ENCODE measurements at places on chromosomes 7 and 10.
A peak's percentile ranks its signal among the peaks of the same experiment; 100 is the strongest.

- no peak for DNase-seq
Measured at GRCh38 chr7:155361947-155362346, 64.3 kb downstream of the INSIG1 start.

DNA sequence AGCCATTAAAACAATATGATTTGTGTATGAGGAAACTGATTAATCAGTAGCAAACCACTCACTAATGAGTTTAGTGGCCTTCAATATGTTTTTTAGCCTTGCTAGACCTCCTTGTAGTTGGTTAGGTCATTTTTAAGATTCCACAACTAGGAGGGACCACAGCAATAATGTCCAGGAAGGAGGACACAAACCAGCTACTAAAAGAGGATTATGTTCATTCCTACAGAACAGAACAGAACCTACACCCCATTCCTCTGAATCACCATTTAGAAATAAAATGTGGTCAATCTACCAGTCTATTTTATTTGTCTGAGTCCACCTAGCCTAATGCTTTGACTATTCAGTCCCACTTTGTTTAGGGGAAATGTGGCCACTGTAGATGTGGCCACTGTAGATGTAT lies 226.3 kb downstream of the GLI3 start:
- DNase-seq, result no peak

DNA sequence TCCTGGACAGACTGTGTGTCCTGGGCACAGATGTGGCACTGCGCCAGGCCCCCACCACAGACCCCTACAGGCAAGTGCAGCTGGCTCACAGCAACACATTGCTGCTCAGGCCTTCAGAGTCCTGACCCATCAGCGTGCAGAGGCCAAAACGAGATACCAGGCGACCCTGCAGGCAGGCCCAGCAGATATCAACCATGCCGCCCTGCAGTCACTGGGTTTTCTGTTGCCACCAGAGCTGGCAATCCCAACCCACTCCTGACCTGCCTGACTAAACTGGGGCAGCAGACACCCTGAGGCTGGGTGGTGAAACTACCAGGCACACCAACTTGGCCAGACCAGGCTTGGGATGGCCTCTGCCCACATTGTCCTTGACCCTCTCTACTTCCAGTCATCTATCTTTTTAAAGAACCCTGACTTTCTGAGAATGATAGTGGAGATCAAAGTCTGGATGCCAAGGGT lies 20.3 kb downstream of the ZCCHC24 start:
- DNase-seq, result no peak

- no peak for DNase-seq
Measured at GRCh38 chr10:4383651-4384098, 442.3 kb upstream of the AKR1E2 start.

GRCh38 chr7:80942261-80943041 lies 23.6 kb upstream of the SEMA3C start:
- DNase-seq, result no peak

DNA sequence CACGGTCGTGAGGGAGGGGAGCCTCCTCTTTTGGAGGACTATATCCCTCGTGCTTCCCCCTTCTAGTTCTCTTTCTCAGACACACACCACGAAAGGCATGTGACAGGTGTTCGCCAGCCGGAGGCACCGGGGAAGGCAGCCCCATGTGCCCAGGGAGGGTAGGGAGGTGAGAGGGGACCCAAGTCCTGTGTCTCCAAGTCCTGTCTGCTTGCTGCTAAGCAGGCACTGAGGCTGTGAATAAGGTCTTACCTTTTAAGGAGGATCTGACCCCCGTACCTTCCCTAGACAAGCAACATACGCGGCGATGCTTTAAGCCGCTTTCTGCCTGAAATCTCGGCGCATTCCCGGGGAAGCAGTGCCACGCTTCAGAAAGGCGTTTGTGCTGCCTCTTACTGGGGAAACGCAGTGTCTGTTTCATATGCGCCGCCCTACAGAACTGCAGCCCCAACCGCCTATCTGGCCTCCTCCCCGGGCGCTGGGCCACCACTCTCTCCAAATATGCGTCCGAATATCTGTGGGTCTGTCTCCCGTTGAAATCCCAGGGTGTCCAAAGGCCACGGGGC lies 770 bp downstream of the PLXNA4 start:
- no peak for DNase-seq

GRCh38 chr7:5489991-5490536 lies 66.4 kb upstream of the TNRC18 start:
- DNase-seq, result no peak

DNA sequence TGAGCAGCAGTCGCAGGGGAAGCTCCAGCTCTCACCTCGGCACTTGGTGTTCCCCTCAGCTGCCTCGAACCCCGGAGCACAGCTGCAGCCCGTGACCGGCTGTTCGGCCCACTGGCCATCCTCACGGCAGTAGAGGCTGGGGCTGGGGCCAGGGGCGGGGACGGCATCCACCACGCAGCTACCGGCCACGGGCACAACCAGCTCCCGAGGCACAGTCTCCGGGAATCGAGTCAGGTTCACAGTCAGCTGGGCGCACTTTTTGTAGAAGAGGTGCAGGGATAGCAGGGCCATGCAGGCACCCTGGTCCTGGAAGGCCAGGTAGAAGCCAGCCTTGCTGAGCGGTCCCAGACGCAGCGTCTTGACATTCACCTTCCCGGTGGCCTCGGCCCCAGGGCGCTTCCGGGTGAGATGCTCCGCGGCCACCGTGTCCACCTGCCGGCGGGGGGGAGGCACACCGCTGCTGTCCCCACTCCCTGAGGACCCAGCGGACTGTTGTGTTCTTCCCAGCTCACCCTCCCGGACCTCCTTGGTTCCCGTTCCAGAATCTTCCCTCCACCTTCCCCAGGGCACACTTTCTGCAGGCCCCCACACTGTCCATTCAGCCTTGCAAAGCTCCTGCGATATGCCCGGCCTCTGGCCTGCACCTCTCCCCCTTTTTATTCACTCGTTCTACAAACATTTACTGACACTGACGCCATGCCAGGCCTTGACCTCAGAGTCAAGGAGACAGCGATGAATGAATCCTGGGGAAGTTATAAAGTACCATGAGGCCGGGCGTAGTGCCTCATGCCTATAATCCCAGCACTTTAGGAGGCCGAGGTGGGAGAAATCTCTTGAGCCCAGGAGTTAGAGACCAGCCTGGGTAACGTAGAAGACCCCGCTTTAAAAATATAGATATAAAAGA lies 4.8 kb downstream of the EPHB4 start:
- no peak for DNase-seq

DNA sequence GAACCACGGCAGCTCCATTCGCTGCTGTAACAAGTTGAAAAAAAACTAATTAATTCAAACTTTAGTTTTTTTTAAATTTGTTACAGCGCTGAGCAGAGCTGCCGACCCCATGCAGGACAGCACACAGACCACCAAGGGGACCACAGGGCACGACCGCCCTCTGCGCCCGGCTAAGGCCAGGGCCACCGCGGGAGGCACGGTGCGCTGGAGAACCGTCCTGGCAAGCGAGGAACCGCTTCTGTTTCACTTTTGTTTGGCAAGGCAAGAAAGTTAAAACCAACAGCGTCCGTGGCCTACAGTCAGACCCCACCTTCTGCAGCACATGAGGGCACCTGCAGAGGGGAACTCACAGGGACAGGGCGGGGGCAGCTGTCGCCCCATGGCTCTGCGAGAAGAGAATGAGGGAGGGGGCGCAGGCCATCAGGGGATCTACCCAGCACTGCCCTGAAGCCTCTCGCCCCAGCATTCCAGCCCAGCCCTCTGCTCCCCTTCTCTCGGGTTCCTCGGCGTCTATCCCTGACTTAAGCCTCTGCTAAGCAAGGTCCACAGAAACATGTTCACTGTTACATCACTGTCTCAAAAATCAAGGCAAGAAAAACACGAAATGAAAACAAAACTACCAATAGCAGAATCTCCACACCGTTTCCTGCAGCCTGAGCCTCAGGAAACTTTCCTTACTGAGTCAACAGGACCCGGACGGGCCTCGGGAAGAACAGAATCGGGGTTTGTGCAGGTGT lies 204.4 kb downstream of the DIP2C start:
- DNase-seq, result no peak

DNA sequence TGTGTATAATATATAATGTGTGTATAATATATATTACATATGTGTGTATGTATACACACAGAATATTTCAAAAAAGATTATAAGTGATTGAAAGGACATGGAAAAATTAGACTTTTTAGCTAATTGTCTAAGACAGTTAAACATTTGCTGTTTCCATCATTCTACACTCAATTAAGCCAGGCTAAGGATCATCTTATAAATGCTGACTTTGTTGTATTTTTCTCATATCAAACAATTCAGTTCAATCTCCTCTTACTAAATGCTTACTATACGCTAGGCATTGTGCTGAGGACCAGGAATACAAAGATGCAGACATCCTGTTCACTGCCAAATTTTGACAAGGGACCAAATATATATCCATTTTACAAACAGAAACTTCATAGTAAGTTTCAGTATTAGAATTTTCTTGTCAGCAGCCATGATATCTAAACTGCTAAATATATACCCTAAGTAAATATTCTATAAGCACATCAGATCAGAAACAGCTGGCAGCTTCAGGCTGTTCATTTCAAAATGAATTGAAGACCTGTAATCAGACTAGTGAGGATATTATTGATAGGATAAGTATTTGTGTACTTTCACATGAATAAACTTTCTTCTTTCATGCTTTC lies 10.3 kb upstream of the LRRN3 start:
- DNase-seq, result no peak

DNA sequence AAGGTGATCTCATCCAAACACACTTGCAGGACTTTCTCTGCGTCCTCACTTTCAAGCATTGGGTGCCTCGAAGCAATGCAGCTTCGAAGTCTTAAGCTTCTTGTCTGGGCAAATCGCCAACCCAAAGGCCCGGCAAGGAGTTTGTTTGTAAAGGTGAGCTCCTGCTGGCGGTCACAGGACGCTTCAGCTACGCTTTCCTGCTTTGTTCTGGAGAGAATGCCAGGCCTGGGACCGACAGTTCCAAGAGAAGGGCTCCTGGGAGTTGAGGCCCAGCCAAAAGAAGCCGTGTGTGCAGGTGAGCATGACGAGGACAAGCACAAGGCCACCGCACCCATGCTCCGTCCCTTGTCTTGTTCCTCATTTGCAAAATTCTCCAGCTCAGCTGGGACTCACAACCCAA lies 106.6 kb upstream of the DOCK1 start:
- no peak for DNase-seq

DNA sequence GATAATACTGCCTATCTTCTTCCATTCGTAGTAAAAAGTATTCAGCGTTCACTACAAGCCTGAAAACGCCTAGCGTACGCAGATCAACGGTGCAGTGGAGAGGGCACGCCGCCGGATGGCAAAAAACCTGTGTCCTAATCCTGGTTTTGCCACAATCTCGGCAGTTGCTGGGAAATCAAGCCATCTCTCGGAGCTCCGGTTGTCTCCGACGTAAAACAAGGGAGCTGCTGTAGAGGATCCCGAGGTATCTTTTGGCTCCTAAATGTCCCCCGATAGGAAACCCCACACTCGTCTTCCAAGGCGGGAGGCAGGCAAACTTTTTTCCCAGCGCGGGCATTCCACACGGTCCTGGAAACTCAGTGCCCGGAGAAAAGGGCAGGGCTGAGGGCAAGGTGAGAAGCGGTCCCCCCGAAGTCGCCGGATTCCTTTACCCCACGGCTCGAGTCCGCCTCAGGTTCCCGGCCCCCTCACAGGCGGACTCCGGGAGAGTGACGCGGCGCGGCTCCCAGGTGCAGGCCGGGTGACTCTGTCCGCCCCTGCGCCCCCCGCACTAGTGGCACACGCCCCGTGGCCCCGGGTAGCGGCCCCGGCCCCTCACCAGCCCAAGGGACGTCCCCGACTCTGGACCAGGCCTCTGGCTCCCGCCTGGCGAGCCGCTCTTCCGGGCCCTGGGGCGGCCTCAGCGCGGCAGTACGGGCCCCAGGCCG lies 649 bp downstream of the IDE start:
- DNase-seq, result peak; percentile 22

DNA sequence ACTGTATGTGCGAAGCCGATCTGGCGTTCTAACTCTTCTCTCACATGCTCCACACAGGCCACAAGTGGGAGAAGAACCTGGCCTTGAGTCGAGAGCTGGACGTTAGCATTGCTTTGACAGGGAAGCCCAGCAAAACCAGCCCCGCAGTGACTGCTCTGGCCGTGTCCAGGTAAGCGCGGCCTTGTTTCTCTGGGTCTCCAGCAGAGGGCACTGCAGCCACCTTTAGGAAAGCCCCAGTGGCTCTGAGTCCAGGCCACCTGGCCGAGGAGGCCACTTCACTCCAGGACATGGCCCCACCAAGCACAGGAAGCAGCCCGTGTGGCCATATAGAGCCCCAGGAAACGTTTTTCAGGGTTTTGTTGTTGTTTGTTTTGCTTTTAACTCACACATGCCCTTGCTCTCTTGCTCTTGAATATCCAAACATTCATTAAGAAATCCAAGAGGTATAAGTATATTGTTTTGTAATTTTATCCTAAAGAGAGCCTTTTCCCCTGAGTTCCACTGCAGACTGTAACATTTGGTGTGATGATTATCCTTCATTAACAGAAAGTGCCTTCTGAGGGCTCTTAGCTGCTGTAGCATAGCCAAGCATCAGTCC lies 41.8 kb upstream of the LRRC18 start:
- DNase-seq, result peak; percentile 35

- no peak for DNase-seq
Measured at GRCh38 chr10:111986079-111986478, 197.5 kb downstream of the GPAM start.

- no peak for DNase-seq
Measured at GRCh38 chr10:24974976-24975375, 22.6 kb upstream of the PRTFDC1 start.

- no peak for DNase-seq
Measured at GRCh38 chr10:84478151-84478550, 149.8 kb downstream of the CCSER2 start.

DNA sequence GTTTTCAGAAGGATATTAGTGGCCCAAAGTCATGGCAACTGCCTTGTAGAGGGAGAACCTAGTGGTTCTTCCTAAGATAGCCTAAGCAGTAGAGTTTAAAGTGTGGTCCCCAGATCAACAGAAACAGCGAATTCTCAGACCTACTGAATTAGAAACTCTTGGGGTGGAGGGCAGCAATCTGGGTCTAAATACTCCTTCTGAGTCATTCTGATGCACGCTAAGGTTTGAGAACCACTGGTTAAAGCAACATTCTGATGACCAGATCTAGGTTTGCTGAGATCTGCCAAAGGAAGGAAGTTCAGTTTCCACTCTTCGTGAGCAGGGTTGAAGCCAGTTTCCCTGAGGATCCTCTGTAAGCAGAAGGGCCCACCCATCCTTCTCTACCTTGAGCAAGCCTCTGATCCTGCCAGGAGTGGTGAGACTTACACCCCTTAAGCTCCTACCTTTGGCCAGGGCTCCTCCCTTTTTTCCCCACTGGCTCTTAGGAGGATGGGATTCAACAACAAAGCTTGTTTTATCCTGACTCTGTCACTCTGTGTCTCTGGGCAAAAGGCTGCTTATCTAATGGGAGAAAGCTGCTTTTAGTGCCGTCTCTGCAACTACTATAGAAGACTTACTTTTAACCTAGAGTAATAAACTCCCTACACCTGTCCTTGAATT lies 26.8 kb upstream of the TRUB1 start:
- DNase-seq, result no peak

DNA sequence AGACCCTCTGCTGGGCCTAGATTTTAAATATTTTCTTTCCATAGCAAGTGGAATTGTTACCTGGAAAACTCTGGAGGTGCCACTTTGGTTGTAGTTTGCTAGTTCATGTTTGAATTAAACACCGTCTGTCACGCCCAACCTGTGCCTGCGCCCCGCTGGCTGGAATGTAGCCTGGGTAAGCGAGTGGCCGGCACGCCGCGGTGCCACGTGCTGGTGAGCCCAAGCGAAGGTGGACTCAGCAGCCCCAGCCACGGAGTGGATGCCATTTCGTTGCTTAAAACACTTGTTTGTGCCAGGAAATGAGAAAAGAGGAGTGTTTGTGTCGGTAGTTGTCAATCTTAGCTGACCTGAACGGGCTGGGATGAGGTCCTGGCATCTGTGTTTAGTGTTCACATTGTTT lies 2.7 kb downstream of the GET4 start:
- DNase-seq, result no peak

GRCh38 chr7:117155694-117156093 lies 167.2 kb downstream of the WNT2 start:
- DNase-seq, result no peak

Data from stimulated activated CD4-positive, alpha-beta T cell treated with anti-CD3 and anti-CD28 coated beads, Interleukin-4, amount 100 ng/mL, for 48 hours (primary cell).